ENCODE measurements at places on chromosomes 7 and 10.

DNA sequence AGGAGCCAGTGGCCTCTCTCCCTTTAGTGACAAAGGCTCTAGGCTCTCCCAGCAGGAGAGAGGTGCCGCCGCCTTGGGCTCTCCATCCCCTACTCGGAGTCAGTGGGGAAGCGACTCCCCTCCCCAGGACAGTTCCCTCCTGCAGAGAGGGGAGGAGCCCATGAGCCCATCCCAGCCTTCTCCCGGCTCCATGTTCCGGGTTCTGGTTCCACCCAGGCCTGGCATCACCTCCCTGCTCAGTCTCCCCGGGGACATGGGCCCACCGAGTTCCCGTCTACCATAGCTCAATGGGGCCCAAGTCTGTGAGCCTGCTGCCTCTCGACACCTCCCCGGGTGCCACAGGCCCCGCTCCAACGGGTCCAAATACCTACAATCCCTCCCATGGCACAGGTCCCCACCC is 66.5 kb upstream of the DNAAF5 start:
- no peak for DNase-seq

DNA sequence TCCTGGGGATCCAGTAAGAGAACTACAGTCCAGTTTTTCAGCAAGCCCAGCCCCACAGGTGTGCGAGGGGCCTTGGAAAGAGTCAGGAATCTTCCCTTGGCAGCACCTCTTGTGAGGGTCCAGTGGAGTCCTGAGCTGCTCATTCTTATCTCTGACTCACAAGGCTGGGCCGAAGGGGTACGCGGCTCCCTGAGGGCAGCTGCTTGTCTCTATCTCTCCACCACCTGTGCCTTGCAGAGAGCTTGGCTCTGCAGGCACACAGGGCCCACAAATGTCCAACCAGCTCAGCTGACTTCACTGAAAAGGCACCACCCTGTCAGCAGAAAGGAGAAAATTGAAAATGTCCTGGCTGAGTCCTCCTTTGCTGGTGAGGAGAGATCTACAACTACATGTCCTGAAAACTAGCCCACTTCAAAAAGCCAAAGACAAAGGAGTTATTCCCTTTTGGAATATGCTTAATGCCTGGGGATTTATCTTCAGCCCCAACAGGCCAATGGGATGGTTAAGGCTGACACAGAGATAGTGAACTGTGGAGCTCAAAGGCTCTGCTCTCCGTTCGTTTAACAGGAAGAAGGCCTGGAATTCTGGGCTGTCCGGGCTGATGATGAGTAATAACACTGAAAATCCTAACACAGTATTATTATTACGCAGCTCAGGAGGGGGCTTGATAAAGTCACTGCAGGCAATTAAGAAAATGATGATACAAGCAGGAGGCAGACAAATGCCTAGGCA is 23.4 kb downstream of the UROS start:
- DNase-seq = no peak

- no peak for DNase-seq
Observed at GRCh38 chr7:92809397-92809759, 27.0 kb downstream of the CDK6 start.

GRCh38 chr10:88849234-88849633 is 2.4 kb downstream of the ANKRD22 start:
- no peak for DNase-seq

DNA sequence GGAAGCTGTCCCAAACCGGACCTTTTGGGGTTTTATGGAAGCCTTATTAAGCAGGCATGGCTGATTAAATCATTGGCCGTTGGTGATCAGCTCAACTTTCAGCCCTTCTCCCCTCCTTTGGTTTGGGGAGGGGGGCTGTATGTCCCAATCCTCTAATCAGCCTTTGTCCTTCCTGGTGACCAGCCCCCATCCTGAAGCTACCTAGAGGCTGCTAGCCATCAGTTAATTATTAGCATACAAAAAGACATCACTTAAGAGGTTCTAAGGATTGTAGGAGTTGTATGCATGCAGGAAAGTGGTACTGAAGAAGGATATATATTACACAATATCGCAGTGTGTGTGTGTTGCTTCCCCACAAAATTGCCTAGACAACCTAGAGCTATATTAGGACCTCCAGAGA is 553.3 kb upstream of the FZD8 start:
- DNase-seq = no peak

DNA sequence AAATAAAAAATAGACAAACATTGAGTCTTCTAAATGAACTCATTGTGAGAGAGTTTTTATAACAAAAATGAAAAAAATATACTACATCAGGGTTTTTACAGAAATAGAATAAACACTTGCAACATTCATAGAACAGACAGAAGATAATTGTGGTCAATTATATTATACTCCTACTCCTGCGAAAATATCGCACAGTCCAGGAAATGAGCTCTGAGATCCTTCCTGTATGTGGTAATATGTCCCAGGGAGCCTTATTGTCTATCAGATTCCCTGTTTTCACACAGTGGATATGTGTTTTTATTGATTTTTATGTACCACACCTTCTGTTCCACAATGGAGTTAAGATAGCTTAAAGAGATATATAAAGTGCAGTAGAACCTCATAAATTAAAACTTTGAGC is 27.5 kb upstream of the RELN start:
- no peak for DNase-seq

GRCh38 chr10:44864051-44864450 is 47.1 kb upstream of the TMEM72 start:
- peak; percentile 67 for DNase-seq

DNA sequence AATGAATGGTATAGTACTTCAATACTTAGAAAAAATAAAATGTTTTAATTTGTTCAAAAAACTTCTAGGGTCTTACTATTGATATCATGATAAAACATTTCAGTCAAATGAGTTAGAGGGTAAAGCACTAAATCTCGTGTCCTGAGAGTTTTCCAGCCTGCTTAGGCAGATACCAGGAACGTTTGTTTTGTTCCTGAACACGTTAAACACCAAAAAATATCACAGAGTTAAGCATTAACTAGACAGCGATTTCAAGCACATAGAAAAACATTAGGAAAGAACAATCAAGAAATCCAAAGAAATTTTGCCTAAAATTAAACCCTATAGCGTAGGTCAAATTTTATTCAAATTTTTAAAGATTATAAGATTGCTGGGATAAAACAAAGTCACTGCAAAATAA is 204.6 kb upstream of the AGR3 start:
- DNase-seq = no peak

- no peak for DNase-seq
Observed at GRCh38 chr10:8245131-8245813, 190.8 kb downstream of the GATA3 start.

DNA sequence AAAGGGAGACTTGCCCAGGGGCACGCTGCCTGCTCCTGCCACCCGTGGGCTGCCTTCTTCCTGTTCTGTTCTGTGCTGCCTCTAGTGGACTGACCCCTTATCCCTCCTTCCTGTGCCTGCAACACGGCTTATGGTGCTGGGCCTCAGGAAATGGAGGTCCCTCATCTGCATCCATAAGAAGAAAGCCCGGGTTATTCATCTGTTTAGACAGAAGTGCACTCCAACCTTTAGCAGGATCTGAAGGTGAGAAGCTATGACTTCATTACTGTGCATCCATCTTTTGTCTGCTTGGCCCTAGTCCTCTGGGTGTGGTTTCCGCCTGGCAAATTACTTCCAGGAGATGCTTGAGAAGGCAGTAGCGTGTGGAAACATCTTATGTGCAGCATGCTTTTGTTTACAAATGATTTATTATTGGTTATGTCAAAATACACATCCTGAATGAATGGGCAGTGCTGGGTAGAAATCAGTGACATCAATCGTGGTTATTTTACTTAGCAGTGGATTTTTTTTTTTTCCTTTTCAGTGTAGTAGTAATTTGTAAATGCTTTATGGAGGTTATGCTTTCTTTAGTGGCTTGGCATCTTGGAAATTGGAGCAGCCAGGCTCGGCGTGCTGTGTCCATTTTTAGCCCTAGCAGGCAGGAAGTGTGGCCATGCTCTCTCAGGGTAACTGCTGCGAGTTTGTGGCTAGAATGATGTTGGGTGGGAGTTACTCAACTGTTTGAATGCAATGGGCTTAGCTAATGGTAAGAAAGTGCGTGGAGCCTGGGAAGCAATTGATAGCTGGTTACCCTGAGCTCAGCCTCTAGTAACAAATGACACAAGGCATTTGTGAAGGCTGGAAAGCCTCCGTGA is 12.7 kb downstream of the PTPRE start:
- DNase-seq = no peak

DNA sequence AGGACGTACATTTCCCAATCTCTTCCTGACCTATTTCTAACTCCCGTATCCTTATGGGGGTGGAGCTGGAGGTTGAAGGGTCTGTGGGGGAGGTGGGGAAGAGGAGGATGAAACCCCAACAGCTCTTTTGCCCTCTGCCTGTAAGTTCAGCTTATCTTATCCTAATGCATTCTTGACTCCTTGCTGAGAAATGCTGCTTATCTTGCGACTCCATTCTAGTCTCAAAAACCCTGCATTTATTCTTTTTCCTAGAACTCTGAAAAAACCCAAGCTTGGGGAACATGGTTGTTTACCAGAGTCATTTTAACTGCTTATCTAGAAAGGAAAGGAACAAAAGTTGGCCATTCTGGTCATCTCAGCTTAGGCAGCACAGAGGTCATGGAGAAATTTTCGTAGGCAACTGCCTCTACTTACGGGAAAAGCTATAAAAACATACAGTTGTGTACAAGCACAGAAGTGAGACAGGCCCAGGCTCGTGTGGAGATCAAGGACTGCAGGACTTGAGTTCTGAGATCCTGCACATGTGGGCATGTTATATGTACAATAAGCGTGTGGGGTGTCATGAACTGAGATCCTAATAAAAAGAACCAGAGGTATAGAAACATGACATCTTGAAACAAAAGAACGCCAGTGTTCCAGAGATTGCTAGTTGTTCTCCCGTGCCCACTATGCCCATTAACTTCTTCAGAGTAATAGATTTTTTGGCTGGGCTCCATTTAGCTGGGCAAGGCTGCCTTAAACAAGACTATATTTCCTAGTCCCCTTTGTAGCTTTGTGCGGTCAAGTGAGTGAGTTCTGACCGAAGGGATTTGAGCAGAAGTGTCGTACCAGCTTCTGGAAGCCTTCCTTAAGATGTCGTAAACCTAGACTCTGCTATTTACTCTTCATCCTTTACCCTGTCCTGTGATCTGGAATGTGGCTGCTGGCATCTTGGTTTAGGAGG is 9.6 kb downstream of the INMT start:
- no peak for DNase-seq
